Neuronal stem cell (in vitro differentiated cells): ENCODE measurements at places on chromosomes 1 and 21.

GRCh38 chr21:37172646-37173045 lies 94.5 kb downstream of the VPS26C start:
- no peak for DNase-seq

DNA sequence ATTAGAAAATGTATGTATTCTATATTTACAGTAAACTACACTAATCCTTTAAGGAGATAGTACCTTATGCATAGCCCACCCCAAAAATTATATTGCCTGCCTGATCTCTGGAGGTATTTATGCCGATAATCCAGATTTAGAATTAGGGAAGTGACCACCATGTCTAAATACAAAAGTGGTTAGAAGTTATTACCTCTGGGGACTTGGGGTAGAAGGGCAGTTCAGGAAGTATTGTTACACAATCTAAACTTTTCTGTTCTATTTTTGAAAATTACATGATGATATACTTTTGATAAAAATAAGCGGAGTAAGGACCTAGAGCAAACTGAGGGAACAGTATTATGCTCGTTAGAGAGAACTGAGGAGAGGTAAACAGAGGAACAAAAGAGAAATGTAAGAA lies 90.5 kb upstream of the ZP4 start:
- no peak for DNase-seq

- no peak for DNase-seq
Observed at GRCh38 chr1:169809370-169810095, 14.8 kb upstream of the METTL18 start.

DNA sequence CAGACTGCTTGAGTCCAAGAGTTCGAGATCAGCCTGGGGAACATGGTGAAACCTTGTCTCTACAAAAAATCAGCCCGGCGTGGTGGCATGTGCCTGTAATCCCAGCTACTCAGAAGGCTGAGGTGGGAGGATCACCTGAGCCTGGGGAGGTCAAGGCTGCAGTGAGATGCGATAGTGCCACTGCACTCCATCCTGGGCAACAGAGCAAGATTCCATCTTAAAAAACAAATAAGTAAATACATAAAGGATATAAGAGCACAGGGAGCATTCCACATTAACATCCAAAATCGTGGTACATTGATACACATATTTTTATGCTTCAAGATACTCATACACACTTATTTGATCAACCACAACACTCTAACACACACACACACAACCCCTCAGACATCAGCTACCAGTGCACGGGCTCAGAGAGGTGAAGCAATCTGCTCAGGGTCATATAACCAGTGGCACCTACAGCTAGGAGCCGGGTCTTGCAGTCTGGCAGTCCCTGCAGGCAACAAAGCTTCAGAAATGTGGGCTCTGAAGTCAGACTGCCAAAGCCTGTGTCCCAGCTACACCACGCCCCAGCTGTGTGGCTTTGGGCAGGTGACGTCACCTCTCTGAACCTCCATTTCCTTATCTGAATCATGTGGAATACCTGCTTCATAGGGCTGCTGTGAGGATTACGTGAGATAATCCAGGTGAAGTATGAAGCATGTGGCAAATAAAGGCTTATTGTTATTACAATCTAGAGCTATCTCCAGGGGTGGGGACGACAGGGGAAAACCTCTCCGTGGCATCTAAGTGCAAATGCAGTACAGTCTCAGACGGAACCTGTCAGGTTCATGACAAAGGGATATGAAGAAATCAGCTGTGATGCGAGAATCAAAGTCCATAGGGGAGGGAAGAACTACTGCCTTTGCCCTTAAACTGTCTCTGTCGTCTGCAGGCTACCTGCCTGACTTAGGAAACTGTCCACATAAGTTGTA lies 4.8 kb upstream of the CRYBG2 start:
- no peak for DNase-seq

- DNase-seq: no peak
Observed at GRCh38 chr1:185788386-185788785, 54.2 kb downstream of the HMCN1 start.

- no peak for DNase-seq
Observed at GRCh38 chr1:228041316-228041715, 34.5 kb downstream of the WNT3A start.

GRCh38 chr1:38082769-38083263 lies 36.2 kb upstream of the POU3F1 start:
- no peak for DNase-seq

DNA sequence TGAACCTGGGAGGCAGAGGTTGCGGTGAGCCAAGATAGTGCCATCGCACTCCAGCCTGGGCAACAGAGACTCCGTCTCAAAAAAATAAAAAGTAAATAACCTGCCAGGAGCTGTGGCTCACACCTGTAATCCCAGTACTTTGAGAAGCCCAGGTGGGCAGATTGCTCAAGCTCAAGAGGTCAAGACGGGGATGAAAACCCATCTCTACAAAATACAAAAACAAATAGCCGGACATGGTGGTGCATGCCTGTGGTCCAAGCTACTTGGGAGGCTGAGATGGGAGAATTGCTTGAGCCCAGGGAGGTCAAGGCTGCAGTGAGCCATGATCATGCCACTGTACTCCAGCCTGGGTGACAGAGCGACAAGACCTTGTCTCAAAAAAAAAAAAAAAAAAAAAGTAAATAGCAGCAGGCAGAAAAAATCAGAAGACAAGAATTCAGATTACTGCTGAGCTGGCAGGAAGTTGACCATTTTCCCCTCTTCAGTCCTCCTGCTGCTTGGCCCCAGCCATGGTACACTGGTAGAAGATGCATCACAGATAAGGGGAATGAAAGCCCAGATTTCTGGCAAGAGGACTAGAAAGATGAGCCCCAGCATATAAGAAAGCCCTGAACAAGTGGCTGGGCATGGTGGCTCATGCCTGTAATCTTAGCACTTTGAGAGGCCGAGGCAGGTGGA lies 97.6 kb downstream of the TOMM20 start:
- no peak for DNase-seq

DNA sequence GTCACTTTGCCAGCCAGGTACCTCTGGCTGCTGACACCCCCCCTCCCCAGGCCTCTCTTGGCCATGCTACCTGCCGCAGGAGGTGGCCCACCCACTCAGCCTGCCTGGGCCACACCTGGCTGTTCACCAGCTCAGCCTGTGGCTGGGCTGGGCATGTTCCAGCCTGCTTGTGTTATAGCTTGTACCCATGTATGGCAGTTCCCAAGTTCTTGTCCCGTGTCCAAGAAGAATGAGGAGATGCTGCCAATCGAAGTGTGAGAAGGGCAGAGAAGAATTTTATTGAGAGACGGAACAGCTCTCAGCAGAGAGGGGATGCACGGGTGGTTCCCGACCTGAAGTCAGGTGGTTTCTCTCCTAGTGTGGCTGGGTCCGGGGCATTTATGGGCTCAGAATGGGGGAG lies 3.9 kb upstream of the MMEL1 start:
- DNase-seq: no peak

DNA sequence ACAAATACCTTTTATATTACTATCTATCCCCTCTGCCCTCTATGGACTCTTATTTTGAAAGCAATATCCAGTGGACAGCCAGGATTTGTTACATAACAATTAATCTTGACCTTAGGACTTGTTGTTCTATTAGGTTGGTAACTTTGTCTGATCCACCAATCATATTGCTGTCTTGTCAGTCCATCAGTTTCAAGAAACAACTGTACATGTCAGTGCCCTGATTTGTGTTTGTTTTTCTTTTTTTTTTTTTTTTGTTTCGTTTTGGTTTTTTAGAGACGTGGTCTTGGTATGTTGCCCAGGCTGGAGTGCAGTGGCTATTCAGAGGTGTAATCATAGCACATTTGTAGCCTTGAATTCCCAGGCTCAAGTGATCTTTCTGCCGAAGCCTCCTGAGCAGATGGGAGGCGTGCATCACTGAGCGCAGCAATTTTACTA lies 1.5 kb upstream of the SCP2 start:
- DNase-seq: no peak

DNA sequence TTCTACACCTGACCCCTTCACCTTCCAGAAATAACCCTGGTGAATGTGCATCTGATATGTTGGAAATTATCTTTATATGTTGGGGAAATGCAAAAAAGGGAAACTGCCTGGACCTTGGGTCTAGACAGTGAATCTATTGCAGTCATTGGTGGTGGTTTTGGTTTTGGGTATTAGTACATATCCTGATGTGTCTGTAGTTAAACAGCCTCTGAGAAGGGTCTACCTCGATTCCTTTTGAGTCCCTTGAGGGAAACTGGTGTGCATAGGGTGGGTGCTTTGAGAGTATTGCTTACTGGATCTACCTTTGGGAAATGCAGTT lies 127.3 kb upstream of the KIAA0040 start:
- DNase-seq: no peak

DNA sequence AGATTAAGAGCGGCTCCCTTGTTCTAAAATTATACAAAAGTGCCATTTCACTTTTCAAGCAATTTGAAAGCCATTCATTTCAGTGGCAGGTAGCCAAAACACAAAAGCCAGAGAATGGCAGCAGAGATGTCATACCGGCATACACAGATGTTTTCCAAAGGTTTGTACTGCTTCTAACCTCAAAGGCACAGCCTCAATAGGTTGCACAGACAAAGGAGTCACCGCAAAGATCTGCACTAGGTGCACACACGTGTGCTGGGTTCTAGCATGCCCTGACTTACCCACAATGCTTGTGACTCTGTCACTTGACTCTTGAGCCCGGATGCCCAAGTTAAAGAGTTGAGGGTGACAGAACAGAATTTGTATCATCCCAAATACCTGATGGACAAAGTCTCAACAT lies 448.9 kb upstream of the ADGRL2 start:
- DNase-seq: no peak

DNA sequence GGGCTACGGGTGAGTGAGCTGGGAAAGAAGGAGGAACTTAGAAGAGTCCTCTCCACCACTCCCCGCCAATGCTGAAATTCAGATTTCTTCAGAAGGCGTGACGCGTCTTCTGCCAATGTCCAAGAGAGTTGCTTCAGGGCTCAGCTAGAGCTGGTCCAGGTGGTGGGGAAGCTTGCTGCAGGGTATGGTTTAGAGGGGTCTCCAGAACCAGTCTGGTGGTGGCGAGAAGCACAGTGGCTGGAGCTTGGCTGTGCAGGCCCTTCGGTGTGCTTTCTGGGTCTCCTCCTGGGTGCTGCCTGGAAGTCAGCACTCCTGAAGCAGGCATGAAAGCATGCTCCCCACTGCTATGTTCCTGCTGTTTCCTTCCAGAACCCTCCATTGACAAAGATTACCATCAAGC lies 387.2 kb downstream of the PTPRU start:
- DNase-seq: no peak

GRCh38 chr1:43801203-43801602 lies 93.9 kb downstream of the ST3GAL3 start:
- no peak for DNase-seq

DNA sequence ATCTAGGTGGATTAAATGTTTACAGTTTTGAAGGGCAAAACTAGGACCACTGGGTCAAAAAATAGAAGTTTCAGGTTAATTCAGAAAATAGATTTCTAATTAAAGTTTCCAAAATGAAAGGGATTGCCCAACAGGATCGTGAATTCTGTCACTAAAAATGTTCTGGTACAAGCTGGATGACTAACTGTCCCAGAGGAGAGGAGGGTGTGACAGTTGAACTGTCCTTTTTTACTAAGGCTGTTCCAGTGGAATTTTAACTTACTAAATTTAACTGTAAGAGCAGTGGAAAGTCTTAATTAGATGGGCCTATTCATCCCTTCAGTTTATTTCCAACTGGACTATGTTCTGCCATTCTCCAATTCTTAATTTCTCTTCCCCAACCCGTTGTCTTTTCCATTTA lies 7.2 kb downstream of the SNX7 start:
- DNase-seq: no peak

DNA sequence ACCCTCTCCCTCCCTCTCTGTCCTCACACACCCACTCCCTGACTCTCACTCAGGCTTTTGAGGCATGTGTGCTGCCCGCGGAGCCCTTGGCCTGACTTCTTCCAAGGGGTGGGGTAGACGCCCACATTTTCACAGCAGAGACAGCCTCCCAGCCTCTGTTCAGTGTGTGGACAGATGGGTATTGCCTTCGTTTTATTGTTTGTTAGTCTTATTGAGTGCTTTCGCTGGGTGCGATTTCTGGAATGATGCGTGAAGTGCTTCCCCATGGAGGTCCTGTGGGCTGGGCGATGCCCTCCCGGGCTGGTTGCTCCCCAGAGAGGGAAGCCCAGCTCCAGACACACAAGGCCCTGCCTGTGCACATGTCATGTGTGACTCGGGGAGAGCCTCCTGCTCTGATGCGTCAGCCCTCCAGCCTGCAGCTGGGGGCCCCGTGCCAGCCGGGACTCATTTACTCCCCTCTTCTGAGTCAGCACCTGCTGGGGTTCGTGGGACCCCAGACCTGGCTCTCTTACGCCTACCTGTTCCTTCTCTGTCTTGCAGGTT lies 14.7 kb downstream of the PDXK start:
- no peak for DNase-seq

- no peak for DNase-seq
Observed at GRCh38 chr1:198119906-198120305, 36.9 kb upstream of the NEK7 start.

- no peak for DNase-seq
Observed at GRCh38 chr1:5566924-5567323, 425.3 kb downstream of the NPHP4 start.

DNA sequence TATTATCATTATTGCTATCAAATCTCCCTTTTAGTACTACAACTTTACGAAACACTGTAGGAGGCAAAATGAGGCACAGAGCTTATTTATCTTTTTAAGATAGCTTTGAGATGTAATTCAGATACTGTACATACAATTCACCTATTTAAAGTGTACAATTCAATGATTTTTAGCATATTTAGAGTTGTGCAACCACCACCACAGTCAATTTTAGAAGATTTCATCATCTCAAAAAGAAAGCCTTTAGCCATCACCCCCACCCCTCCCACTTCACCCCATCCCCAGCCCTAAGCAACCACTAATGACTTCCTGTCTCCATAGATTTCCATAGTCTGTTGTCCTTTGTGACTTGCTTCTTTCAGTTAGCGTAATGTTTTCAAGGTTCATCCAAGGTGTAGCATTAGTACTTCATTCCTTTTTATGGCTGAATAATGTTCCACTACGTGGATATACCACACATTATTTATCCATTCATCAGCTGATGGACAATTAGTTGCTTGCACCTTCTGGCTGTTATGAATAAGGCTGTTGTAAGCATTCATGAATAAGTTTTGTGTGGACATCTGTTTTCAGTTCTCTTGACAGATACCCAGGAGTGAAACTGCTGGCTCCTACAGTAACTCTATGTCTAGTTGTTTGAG lies 9.4 kb upstream of the CAPN9 start:
- DNase-seq: no peak

GRCh38 chr1:222058249-222058648 lies 316.4 kb upstream of the DUSP10 start:
- no peak for DNase-seq

- DNase-seq: no peak
Observed at GRCh38 chr1:39453603-39454002, 37.8 kb upstream of the BMP8A start.
